Omental fat pad (tissue), 4 donors: ENCODE measurements at places on chromosomes 6 and 20.

GRCh38 chr6:169932491-169932890, 181.1 kb downstream of the ERMARD start:
- no peak for DNase-seq

GRCh38 chr6:20632696-20633095, 98.4 kb downstream of the CDKAL1 start:
- DNase-seq = no peak

DNA sequence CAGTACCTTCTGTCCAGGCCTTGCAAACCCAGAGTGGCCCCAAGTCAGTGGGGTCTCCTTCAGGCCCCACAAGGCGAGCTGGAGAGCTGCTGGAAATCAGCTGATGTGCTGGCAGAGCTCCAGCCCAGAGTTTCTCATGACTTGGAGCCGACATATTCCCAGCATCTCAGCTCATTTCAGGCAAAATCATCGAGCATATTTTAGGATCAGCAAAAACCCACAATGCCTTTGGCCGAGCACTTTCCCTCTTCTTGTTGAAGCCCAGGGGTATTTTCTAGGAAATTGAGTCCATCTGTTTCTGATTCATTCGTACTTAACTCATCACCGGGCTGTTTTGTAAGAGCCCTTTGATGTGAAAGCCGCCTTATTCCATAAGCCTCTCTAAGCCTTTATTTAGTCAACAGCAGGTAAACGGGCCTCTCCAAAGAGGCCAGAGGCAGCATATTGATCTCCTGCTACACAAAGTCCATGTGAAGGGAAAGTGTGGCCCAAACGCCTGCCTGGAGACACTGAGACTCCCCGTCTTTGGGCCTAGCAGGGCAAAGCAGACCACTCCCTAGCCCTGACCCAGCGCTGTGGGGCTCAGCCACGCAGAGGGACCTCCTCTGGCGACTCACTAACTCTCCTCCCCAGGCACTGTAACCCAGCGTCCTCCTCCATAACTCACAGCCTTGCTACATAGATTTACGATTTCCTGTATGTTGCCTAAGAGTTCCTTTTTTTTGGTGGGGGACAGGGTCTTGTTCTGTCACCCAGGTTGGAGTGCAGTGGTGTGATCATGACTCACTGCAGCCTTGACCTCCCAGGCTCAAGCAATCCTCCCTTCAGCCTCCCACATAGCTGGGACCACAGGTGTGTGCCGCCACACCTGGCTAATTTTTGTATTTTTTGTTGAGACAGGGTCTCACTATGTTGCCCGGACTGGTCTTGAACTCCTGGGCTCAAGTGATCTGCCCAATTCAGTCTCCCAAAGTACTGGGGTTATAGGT, 12.1 kb upstream of the C20orf203 start:
- DNase-seq = no peak

DNA sequence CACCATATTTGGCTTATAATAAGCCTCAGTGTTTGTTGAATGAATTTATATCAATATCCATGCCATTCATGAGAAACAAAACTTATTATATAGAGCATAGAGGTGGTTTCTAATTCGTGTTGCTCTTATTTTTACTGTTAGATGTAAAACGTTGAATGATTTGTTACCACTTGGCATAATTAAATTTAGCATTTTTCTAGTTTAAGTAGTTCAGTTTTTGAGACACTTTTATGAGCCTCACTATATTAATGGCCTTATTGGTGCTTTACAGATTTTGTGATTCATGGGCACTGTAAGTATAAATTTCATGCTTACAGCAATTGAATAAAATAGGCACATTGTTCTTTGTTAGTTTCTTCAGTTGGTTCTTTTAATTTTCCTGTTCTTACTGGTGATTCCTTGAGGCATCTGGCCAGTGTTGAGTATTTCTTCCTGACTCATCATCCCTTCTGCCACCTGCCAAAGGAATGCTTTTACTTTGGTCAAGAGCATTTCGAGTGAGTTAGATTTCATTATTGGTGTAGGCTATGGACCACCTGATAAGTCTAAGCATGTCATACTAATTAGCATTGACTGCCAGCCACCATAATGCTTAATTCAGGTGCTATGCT, 34.8 kb downstream of the CDKAL1 start:
- no peak for DNase-seq

- no peak for DNase-seq
Observed at GRCh38 chr20:13061381-13061780, 52.6 kb downstream of the SPTLC3 start.

DNA sequence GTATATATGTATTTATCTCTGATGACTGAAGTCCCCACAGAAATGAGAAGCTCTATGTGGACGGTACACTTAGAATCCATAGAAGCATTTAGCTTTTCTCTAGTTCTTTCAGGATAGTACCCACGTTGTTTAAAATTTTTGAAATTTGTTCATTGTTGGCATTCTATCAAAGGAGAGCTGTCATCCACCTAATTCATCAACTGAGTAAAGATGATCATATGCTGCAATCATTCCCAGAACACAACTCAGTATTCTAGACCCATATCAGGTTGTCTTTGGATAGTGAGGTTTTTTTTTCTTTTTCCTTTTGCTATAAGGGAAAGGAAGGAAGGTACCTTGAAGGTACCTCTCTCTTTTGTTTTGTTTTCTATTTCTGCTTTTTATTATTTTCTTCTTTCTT, 9.3 kb downstream of the SERAC1 start:
- no peak for DNase-seq

GRCh38 chr20:49496553-49497397, 14.3 kb upstream of the KCNB1 start:
- DNase-seq = no peak

DNA sequence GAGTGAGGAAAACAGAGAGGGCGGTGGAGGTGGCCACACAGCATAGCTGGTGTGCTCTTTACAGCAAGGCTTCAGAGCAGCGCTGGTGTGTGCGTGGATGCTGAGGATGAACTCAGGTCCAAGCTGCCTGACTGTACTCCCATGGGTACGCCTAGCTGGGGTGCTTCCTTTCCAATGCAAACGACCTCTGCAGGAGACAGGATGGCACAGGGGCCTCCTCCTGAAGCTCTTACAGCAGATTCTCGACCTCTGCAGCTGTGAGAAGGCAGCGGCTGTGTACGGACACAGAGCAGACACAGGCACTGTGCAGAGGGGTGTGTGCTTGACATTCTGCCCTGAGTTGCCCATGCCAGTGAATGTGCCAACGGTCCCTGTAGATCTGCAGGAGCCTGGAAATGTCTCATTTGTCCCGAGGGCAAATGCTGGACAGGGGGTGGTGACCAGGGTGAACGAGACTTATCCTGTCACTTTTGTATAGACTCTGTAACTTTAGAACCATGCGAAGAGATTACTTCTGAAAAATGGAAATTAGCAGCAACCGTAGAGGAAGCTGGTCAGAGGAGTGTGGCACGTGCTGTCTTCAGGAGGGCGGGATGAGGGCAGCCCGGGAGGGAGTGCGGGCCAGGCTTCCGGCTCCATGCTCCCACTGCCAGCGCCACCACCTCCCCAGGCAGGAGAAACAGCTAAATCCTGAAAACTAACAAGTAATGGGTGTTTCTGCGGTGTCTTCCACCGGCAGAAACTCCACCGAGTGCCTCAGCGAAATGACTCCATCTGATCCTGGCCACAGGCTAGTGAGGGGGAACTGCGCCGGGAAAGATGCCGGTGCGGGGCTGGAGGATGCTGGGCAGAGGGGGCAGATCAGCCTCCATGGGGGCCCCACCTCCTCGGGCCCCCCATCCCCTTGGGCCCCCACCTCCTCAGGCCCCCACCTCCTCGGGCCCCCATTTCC, 120.9 kb upstream of the RPS6KA2 start:
- DNase-seq = no peak

GRCh38 chr20:58064411-58065010, 163.9 kb downstream of the ANKRD60 start:
- no peak for DNase-seq

DNA sequence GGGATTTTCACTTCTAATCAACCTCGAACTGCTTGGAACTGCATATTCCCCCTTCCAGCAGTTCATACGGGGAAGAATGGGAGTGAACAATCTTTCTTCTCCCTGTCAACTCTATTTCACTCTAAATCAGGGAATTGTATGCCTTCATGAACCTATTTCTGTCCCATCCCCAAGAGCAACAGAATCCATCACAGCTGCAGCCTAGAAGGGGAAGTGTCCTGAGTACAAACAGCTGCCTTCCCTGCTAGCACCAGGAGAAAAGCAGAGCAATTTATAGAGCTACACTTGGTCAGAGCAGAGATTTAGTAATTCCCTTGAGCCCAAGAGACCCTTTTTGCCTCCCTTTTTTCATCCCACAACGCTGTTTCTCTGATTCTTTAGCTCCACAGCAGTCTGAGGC, 208.4 kb downstream of the ADGRG6 start:
- no peak for DNase-seq

DNA sequence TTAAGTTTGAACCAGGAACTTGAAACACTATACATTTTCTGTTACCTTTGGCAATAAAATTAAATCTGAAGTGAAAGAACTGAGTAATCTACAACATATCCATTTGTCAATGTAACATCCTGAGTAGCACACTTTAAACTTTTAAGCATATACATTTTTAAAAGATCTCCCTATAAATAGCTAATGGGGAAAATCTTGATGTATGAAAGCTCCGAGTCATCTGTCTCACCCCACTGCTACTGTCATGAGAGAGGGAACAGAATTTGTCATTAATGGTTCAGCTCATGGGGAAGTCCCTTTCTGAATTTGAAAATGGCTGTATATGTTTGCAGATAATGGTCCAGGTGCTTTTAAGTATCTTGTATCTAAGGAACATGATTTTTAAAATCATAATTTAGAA, 55.2 kb upstream of the NOX3 start:
- DNase-seq = no peak

GRCh38 chr6:158743033-158743651, 76.0 kb downstream of the EZR start:
- DNase-seq = no peak

GRCh38 chr6:1383729-1384548, 5.4 kb upstream of the FOXF2 start:
- no peak for DNase-seq

GRCh38 chr6:44655412-44656342, 268.2 kb downstream of the CDC5L start:
- peak; percentile 70 for DNase-seq

DNA sequence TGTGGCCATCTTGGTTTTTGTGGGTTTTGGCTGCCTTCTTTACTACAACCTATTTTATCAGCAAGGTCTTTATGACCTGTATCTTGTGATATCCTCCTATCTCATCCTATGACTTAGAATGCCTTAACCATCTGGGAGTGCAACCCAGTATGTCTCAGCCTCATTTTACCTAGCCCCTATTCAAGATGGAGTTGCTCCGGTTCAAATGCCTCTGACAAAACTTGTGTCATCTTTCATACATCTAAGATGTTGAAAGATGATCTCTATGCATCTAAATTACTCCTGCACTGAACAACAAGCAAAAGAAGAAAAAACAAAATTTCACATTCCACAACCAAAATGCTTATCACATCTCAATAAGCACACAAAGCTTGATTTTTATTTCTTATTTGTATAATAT, 129.5 kb upstream of the CNR1 start:
- no peak for DNase-seq

DNA sequence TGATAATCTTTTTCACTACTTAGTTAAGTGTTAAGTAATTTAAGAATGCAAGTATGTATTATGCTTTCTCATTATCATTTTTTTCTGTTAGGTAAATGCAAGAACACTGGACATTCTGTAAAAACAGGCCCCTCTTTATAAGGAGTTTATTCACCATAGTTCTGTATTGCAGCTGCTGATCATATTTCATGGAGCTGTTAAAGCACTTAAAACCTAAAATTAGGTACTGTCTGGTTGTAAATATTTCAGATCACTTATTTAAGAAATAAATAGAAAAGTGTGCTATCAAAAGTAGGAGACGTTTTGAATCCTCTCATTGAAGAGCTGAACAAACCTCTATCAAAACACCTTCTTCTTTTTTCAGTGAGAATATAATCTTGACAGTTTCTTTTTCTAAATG, 3.9 kb downstream of the EYA4 start:
- DNase-seq = no peak

GRCh38 chr6:156154896-156155295, 622.3 kb upstream of the ARID1B start:
- DNase-seq = no peak

- no peak for DNase-seq
Observed at GRCh38 chr20:25199473-25200260, 4.2 kb downstream of the ENTPD6 start.
